C1 segment of cervical spinal cord (tissue), 14 donors: ENCODE measurements at places on chromosomes 3 and 15.

- DNase-seq: no peak
These were observed 354.3 kb downstream of the FGF12 start for GRCh38 chr3:192373032-192373431.

GRCh38 chr3:23518441-23518840 lies 287.3 kb upstream of the UBE2E1 start:
- DNase-seq: no peak

DNA sequence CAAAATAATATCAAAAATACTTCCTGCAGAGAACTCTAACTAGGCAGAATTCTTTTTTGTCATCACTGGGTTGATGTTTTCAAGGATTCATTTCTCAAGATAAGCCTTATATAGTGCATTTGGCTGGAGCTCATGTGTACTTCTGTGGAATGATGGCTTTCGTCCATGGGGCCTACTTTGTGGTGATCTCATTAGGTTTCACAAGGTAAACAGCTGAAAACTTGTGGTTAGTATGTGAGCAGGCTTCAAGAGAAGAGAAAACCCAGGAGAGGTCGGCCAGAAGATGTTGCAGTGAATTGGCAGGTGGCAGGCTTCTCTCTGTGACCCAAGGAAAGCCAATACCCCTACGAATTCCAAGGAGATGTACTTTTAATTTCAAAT lies 121.4 kb upstream of the PHLDB2 start:
- DNase-seq: no peak

DNA sequence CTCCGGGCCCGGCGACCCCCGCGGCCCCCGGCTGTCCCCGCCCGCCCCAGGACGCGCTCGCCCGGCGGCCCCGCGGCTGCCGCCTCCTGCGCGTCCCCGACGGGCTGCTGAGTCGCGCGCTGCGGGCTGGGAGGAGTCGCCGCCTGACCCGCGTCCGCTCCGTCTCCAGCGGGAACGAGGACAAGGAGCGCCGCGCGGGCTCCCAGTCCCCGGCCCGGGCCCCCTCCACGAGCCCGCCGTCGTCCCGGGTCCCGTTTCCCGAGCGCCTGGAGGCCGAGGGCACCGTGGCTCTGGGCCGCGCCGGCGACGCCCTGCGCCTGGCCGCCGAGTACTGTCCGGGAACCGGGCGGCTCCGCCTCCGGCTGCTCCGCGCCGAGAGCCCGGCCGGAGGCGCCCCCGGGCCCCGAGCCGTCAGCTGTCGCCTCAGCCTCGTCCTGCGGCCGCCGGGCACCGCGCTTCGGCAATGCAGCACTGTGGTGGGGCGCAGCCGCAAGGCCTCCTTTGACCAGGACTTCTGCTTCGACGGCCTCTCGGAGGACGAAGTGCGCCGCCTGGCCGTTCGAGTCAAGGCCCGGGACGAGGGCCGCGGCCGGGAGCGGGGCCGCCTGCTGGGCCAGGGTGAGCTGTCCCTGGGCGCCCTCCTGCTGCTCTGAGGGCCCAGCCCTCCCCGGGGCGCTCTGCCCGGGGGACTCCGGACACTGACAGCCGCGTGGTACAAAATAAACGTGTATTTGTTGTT lies 1.5 kb downstream of the C2CD4A start:
- DNase-seq: no peak

GRCh38 chr3:150515210-150515609 lies 31.1 kb downstream of the SERP1 start:
- no peak for DNase-seq

GRCh38 chr15:44836094-44836493 lies 99.8 kb downstream of the TRIM69 start:
- no peak for DNase-seq

DNA sequence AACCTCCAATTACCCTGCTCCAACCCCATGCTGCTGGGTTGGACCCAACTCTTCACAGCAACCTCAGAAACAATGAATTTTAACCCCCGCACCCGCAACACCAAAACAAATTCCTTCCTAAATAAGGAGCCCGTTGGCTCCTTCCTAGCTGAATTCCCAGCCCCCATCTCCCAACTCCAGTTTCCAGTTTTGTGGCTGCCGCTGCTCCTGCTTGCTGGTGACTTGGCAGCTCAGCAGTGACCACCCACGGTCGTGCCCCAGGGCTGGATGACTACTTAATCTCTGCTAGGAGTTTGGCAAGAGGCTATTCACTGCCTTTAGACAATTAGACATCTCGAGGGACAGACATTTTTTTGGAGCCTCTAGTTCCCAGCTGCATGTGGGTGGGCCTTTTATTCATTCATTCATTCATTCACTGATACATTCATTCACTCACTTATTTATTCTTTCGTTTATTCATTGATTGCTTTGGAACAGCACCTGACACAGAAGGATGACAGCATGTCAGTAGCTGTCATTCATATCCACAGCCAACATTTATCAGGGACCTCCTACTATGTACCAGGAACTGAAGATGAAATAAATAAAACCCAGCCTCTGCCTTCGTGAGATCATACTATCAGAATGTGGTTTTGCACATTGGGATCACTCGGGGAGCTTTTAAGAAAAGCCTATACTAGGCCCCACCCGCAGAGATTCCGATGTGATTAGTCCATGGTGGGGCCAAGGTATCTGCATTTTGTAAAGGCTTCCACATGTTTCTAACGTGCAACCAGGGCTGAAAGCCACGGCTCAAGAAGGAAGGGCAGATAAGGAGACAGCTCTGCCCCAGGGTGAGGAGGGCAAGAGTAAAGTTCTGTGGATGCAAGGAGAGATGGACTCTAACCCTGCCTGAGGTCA lies 256.5 kb downstream of the SHQ1 start:
- DNase-seq: no peak

- no peak for DNase-seq
These were observed 151.2 kb downstream of the MYRIP start for GRCh38 chr3:39960515-39961191.

DNA sequence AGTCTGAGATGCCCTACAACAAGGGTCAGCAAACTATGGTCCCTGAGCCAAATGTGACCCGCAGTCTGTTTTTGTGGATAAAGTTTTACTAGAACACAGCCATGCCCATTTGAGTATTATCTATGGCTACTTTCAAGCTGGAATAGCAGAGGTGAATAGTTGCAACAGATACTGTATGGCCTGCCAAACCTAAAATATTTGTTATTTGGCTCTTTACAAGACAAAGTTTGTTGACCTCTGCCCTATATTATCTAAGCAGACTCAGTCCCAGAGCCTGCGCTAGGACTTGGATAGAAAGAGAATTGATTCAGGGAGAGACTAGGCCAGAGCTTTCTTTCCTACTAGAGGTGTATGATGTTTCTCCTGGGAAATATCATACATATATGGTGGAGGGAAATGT lies 81.7 kb upstream of the NMNAT3 start:
- no peak for DNase-seq

- no peak for DNase-seq
These were observed 22.0 kb downstream of the NEO1 start for GRCh38 chr15:73074241-73074640.

- no peak for DNase-seq
These were observed 52.0 kb downstream of the ILDR1 start for GRCh38 chr3:121970047-121970446.

DNA sequence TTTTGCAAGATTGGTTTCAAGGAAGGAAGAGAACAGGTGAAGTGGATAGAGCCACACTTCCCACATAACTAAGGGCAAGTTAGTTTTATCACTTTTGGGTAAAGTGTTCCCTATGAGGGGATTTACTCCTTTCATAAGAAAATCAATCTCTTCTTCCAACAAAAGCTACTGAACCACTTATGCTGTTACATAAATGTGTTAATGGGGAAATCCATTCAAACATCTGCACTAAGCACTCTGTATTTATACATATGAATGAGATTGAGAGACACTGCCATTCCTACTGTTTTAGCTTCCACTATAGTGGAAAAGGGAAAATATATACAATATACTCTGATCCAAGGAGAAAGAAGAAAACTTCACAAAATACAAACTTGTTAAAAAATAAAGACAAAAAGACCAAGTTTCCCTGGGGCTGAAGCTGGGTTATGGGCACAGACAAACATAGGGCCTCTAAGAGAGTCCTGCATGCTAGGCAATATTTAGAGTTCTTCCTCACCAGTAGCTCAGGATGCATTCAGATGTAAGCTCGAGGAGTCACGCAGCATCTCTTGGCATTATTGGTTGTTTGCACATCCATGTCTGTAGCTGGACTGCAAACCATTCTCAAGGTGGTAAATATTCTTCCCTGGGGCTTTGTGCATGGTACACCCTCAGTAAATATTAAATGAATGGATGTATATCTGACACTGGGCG lies 454.2 kb downstream of the FGF12 start:
- DNase-seq: no peak
